Common myeloid progenitor, CD34-positive (primary cell): ENCODE measurements at places on chromosomes 7 and 10.

GRCh38 chr10:73655990-73656298 lies at the start of gene SYNPO2L:
TSS of gene SYNPO2L (minus strand) at chr10:73656029. CDS start at chr10:73655922, 107 bp downstream.
- DNase-seq, result no peak

- no peak for DNase-seq
These were observed 61.7 kb upstream of the NXPH1 start for GRCh38 chr7:8371742-8372141.

GRCh38 chr7:112290065-112290464 lies 83.6 kb downstream of the ZNF277 start:
- DNase-seq, result no peak

DNA sequence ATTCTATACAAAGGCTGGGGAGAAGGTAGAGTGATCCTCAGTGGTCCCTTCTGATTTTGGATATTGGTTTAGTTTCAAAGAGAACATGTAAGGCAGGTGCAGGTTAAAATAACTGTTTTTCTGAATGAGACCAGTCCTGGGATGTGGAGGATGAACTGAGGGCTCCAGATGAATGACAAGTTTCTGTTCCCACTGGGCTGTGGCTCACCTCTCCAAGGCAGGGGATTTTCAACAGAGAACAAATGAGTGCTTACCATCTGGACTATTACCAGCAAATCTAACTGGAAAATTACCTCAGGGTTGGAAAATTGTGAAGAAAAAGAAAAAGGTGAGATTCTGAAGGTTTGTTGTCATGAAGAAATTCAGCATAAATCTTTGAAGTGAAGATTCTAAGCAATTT lies 8.0 kb downstream of the LAMB4 start:
- no peak for DNase-seq

DNA sequence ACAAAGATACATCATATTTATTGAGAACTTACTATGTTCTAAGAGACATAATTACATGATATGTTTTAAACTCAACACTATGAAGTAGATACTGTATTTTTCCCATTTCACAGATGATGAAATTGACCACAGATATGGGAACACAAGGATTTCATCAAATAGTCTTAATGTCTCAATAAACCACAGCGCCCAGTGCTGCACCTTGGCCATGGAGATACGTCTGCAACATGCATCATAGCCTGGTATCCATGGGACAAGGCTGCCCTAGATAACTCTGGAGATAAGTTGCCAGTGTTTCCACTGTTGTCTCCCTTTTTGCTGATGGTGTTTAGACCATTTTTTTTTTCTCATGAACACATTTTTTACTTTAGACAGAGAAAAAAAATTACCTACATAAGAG lies 97.5 kb downstream of the GNAT3 start:
- DNase-seq, result no peak

GRCh38 chr10:13218878-13219277 lies 15.3 kb downstream of the UCMA start:
- DNase-seq, result no peak

GRCh38 chr7:120941064-120941463 lies 9.5 kb upstream of the ING3 start:
- peak; percentile 50 for DNase-seq

DNA sequence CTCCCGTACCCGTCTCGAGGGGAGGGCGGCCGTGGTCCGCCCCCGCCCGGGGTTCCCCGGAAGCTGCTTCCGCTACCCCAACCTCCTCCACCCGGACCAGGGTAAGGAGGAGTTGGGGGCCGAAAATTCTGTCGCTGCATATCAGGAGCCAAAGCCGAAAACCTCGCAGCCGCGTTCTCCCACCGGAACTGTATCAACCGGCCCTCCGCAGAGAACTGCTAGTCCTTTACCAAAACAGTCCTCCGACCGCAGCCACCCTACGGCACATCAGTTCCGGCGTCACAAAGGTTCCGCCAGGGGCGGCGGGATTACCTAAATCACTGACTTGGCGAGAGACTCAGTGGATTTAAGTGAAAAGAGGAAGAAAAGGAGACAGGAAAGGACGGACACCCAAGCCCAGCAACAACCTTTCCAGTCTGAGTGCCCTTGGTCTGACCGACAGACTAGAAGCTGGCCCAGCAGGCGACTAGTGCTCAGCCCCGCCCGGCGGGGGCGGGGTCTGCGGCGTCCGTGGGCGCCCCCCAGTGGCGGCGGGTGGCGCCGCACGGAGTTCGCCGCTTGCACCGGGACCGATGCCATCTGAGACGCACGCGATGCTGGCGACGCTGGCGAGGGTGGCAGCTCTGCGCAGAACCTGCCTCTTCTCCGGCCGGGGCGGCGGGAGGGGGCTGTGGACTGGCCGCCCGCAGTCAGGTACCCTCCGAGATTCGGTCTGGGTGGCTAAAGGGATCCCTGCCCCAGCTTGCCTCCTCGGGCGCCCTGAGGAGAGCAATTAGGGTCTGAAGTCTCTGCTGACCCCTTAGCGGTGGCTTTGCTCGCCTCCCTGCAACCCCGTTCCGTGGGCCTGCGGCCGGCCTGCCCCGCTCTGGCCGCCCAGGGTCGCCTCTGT lies at the start of the genes MPLKIP and SUGCT:
Gene MPLKIP (minus strand): TSS at position 195 of the 889 bp plus-strand sequence. CDS start 55 bp downstream, at position 140.
Gene SUGCT (plus strand): TSS at position 578 of the 889 bp plus-strand sequence.
- peak; percentile 95 for DNase-seq

GRCh38 chr7:92547579-92547978 lies 19.0 kb downstream of the RBM48 start:
- DNase-seq, result no peak

GRCh38 chr10:27998178-27998953 lies 513 bp downstream of the ODAD2 start:
- DNase-seq, result peak; percentile 72

GRCh38 chr7:28105234-28105633 lies 75.4 kb downstream of the JAZF1 start:
- DNase-seq, result no peak

DNA sequence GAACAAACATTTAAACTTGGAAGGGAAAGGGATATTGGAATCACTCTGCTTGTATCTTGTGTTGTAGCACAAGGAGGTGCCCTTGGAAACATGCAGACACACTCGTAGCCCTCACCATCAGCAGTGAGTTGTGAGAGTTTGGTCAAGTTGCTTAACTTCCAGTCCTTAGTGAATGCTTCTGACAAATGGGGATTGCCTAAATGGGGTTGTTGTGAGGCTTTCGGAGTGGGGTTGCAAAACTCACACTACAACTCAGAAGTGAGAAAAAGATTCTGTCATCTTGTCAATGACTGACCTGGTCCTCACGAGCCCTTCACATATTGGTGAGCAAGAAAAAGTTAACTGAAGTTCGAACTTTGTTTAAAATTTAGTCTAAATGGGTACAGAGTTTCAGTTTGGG lies 29.0 kb upstream of the GSDME start:
- no peak for DNase-seq

GRCh38 chr7:16223963-16224707 lies 197.2 kb downstream of the CRPPA start:
- DNase-seq, result peak; percentile 8

GRCh38 chr10:44278837-44279324 lies 106.0 kb downstream of the CXCL12 start:
- DNase-seq, result no peak

GRCh38 chr7:137652721-137653120 lies 194.1 kb downstream of the DGKI start:
- no peak for DNase-seq

- DNase-seq, result no peak
These were observed 171.6 kb upstream of the AUTS2 start for GRCh38 chr7:69426705-69427104.

DNA sequence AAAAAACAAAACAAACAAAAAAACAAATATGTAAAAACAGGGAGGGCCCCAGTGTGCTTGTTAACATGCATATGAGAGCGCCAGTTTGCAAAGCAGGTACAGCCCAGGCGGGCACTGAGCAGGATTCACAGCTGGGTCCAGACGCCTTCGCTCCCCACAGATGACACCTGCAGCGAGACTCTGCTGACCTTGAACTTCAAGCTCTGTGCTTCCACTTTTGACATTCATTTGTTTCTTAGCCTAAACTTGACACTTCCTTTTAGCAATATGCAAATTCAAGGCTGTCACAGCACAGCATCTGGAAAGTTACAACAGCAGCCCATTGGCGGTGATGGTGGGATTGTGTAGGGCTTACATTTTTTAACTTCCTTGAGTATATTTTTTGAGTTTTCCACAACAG lies 88.8 kb upstream of the TNS3 start:
- peak; percentile 66 for DNase-seq

GRCh38 chr7:70241536-70242175 lies 643.4 kb downstream of the AUTS2 start:
- DNase-seq, result no peak

DNA sequence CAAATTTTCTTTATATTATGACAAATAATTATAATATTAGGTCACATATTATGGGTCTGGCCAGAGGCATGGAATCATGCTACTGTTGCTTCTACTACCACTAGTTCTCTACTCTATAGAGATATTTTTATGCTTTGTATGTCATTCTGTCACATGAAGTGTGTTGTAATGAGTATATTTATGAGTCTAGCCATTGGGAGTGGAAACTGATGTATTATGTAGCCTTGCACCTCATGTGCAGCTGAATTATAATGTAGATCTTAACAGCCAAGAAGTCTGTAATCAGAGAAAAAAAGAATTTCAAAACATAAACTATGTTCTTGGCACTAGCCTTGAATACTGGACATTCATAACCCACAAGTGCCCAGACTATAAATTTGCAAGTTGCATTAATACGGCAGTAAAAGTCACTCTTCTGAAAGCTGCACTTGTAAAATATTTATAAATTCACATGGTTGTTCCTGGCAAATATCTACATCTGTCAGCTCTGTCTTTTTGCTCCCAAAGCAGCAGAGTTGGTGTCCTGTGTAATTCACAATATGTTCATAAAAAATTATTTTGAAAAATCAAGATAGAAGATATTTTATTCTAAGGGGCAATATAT lies 48.6 kb upstream of the SKAP2 start:
- DNase-seq, result no peak
